ENCODE measurements at places on chromosomes 7 and 10.

DNA sequence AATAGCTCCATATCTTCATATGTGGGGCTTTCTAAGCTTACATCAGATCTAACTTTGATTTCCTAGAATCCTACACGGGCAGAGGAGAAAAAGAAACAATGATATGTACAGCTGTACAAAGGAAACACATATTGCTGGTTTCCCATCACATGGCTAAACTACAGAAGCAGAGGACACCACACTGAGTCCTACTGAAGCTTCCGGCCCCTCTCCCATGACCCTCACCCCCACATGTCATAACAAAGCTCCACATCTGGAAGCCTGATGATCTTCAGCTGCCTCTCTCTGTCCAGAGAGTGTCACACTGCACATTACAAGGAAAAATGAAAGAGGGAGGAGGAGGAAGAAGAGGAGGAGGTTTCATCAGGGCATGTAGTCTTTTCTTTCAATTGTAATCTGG, 14.0 kb downstream of the SLC16A12 start:
- no peak for DNase-seq

GRCh38 chr10:114933588-114933987, 4.4 kb upstream of the TRUB1 start:
- no peak for DNase-seq

- no peak for DNase-seq
These were observed 190.0 kb upstream of the LYZL2 start for GRCh38 chr10:30819341-30820181.

- no peak for DNase-seq
These were observed 21.4 kb downstream of the DENND2A start for GRCh38 chr7:140619176-140619575.

- DNase-seq: no peak
These were observed 170.5 kb upstream of the SVIL start for GRCh38 chr10:29805134-29805723.

DNA sequence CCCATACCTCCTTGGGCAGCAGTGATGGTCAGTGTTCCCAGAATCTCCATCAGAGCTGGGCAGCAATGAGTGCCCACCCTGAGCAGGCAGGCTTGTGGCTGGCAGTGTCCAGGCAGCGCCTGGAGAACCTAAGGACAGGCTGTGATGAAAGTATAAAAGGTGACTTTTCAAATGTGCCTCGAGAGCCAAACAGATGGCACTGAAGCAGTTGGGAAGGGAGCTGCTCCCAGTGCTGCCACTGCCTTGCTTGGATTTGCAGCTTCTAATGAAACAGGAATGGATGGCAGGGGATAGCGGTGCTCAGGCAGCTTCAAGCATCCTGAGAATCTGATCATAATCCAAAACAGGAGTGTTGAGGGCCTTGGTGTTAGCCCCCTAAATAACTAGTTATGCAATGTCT, 179.8 kb upstream of the AOAH start:
- no peak for DNase-seq

- no peak for DNase-seq
These were observed 20.6 kb downstream of the NPY start for GRCh38 chr7:24304494-24305095.

Measured in hypothalamus (tissue), 51 donors.